RKO (cell line): ENCODE measurements at places on chromosomes 7 and 10.

DNA sequence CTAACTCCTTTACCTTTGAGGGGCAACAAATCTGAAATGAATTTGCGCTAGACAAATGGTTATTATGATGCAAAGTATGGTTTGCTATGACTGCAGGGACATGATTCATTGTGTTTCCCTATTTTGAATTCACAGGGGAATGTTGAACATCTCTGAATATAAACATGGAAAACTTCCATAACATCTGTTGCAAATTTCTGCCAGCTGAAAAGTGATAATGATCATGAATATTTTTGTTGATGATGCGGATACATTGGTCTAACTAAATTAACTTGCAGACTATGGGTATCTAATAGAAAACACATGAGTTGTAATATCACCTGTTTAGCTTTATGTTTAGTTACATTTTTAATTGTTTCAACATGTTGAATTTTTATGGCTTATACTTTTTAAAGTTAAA, 1325.5 kb downstream of the REEP3 start:
- DNase-seq: no peak

- no peak for DNase-seq
Observed at GRCh38 chr7:157612664-157613561, 276.1 kb downstream of the DNAJB6 start.

GRCh38 chr7:83941300-83941699, 253.3 kb downstream of the SEMA3A start:
- no peak for DNase-seq

DNA sequence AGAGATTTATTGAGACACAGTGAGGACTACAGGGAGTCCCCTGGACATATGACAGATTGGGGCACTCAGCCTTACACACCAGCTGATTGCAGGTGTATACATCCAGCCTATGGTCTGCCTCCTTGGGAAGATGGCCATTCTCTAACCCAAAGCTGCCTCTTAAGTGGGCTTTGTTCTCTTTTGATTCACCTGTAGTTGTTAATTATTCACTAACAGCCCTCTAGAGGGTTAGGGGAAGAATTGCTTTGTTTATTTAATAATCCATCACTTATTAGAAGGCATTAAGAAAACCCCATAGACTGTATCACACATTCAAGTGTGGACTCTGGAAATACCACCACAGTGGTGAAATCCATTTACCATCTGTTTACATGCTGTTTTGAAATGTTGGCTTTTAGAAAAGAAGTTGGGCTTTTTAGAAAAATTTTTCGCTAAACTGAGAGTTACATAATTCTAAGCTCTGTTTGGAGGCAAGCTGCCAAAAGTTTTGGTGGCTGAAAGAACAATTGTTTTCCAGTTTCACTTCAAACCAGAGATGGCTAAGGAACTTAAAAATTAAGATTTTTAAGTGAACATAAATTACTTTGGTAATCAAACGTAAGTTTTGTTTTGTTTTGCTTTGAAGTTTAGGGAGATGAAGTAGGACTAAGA, 379.1 kb downstream of the ADRA2A start:
- no peak for DNase-seq

- DNase-seq: peak; percentile 4
Observed at GRCh38 chr10:98619446-98619845, 172.7 kb upstream of the HPS1 start.

GRCh38 chr10:6353526-6353925, 150.8 kb downstream of the PFKFB3 start:
- DNase-seq: no peak
